ENCODE measurements at places on chromosomes 6 and 20. TPM values are rescaled to one million over a fixed set of nuclear protein-coding genes. Genes with fewer than 3 reads are reported as not detected.

PRKN gene
- total RNA-seq: 28.1 TPM

DNA sequence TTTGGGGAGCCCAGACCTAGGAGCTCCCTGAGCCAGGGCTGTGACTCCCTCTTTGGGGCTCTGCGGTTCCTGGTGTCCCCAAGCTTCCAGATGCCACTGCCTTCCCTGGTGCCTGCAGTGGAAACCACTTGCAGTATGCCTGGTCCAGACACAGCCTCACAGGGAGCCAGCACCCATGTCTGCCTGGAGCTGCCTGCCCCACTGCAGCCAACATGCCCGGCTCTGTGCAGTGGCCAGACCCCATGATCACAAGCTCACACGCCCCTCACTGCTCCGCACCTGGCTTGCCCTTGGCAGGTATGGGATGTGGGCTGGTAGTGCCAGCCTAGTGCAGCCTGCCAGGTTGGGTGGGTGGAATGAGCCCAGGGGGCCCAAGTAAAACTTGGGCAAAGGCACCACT is 644.8 kb downstream of the HTR1B start:
- no peak for DNase-seq
- H3K27ac ChIP-seq: no peak overlapping the region
- H3K4me3 ChIP-seq: no peak overlapping the region
- H3K4me1 ChIP-seq: peaks cover 14% of the 10 kb centered on the region
- H3K27me3 ChIP-seq: no peaks in the 10 kb centered on the region

- no peaks in the 10 kb centered on the region for H3K27me3 ChIP-seq
- H3K4me1 ChIP-seq: peaks cover 36% of the 10 kb centered on the region
- H3K27ac ChIP-seq: no peak overlapping the region
- peak; percentile 42 for DNase-seq
- H3K4me3 ChIP-seq: no peak overlapping the region
Measured at GRCh38 chr6:125191916-125192609, 38.5 kb downstream of the TPD52L1 start.

GRCh38 chr6:86192123-86192522 is 549.4 kb upstream of the SYNCRIP start:
- no peak for DNase-seq
- no peak overlapping the region for H3K27ac ChIP-seq
- no peaks in the 10 kb centered on the region for H3K27me3 ChIP-seq

SPATA25 gene
- total RNA-seq: 42.8 TPM

GRCh38 chr6:106860940-106861339 is 113.6 kb downstream of the CD24 start:
- H3K27ac ChIP-seq: no peak overlapping the region
- no peaks in the 10 kb centered on the region for H3K4me1 ChIP-seq
- H3K4me3 ChIP-seq: no peak overlapping the region
- H3K27me3 ChIP-seq: no peaks in the 10 kb centered on the region
- H3K36me3 ChIP-seq: no peaks in the 10 kb centered on the region
- no peak for DNase-seq

GRCh38 chr20:17940224-17940971 is 28.2 kb downstream of the SNX5 start:
- peaks cover 37% of the 10 kb centered on the region for H3K36me3 ChIP-seq
- no peak overlapping the region for H3K4me3 ChIP-seq
- H3K27me3 ChIP-seq: no peaks in the 10 kb centered on the region
- H3K4me1 ChIP-seq: peaks cover 25% of the 10 kb centered on the region

DNA sequence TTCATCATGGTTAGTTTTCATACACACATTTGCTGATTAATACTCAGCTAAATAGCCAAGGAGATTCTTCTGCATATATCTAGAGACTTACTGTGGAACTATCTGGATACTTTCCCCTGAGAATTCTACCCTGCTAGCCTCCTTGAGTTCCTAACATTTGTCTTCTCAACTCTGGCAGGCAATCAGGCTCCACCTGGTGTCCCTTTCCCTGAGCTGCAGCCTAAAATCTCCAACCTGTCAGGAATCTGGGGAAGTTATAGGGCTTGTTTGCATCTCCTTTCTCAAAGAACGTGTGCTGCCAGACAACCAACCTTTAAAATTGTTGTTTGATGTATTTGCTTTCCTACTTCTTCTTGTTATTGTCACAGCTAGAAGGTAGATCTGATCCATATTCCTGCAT is 73.4 kb downstream of the FUT9 start:
- no peak overlapping the region for H3K4me3 ChIP-seq
- no peaks in the 10 kb centered on the region for H3K27me3 ChIP-seq
- no peaks in the 10 kb centered on the region for H3K36me3 ChIP-seq
- H3K27ac ChIP-seq: no peak overlapping the region
- DNase-seq: no peak

CYP39A1 gene
- total RNA-seq: 4.3 TPM

- no peak for DNase-seq
- no peak overlapping the region for H3K4me3 ChIP-seq
- no peaks in the 10 kb centered on the region for H3K27me3 ChIP-seq
- H3K36me3 ChIP-seq: no peaks in the 10 kb centered on the region
- no peak overlapping the region for H3K27ac ChIP-seq
Measured at GRCh38 chr6:45789238-45789637, 226.4 kb downstream of the CLIC5 start.

GABRR1 gene
- total RNA-seq: not detected

- H3K27me3 ChIP-seq: no peaks in the 10 kb centered on the region
- no peaks in the 10 kb centered on the region for H3K36me3 ChIP-seq
- H3K27ac ChIP-seq: no peak overlapping the region
- H3K4me3 ChIP-seq: no peak overlapping the region
- H3K4me1 ChIP-seq: no peaks in the 10 kb centered on the region
Measured at GRCh38 chr20:23546435-23547144, 21.7 kb downstream of the CST9L start.

DNA sequence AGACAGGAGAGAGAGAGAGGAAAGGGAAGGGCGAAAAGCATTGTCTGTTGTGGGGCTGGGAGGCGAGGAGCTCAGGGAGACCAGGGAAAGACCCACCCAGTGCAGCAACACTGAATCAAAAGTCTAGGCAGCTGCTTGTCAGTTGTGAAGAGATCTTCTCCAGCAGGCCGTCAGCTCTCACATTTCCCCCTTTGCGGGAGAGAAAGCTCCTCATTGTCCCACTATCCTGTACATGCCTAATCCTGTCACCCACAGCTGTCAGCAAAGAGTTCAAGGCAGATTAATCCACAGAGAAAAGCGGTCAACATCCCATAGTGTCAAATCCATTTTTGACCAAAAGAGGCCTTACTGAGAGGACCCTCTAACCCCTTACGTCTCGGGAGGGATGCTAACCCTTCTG is 27.3 kb downstream of the RNF182 start:
- H3K4me3 ChIP-seq: no peak overlapping the region
- no peak overlapping the region for H3K27ac ChIP-seq
- H3K4me1 ChIP-seq: no peaks in the 10 kb centered on the region
- DNase-seq: no peak
- no peaks in the 10 kb centered on the region for H3K36me3 ChIP-seq

DNA sequence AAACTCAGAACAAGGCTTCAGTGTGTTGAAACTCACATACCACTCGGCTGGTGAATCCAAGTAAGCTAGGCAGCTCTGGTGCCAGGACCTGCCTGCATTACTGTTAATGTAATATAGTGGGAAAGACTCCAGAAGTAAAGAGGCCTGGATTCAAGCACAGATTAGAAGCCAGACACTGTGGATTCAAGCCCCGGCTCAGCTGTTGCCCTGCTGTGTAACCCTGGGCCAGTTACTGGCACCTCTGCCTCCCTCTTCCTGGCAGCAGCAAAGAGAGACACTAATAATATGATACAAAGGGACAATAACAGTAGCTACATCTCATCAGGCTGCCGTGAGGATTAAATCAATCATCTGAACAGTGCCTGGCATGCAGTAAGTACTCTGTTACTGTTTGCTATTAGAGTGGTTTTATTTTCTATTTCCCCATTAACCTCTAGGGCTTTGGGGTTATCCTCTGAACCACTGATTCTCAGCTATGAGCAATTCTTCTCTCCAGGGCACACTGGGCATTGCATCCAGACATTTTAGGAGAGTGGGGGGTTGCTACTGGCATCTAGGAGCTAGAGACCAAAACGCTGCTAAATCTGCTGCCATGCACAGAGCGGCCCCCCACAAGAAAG is 92.9 kb downstream of the ZMYND8 start:
- no peaks in the 10 kb centered on the region for H3K27me3 ChIP-seq
- H3K27ac ChIP-seq: peak overlapping the region; percentile 37
- H3K4me1 ChIP-seq: peaks cover 11% of the 10 kb centered on the region
- H3K4me3 ChIP-seq: no peak overlapping the region
- H3K36me3 ChIP-seq: peaks cover 24% of the 10 kb centered on the region

- H3K27ac ChIP-seq: no peak overlapping the region
- H3K27me3 ChIP-seq: no peaks in the 10 kb centered on the region
- no peaks in the 10 kb centered on the region for H3K4me1 ChIP-seq
- H3K4me3 ChIP-seq: no peak overlapping the region
- DNase-seq: no peak
Measured at GRCh38 chr6:69398729-69399128, 398.1 kb downstream of the LMBRD1 start.

All from cardiac muscle cell (in vitro differentiated cells and primary cell).